GM23338 (cell line): ENCODE measurements at places on chromosomes 13 and 19.

DNA sequence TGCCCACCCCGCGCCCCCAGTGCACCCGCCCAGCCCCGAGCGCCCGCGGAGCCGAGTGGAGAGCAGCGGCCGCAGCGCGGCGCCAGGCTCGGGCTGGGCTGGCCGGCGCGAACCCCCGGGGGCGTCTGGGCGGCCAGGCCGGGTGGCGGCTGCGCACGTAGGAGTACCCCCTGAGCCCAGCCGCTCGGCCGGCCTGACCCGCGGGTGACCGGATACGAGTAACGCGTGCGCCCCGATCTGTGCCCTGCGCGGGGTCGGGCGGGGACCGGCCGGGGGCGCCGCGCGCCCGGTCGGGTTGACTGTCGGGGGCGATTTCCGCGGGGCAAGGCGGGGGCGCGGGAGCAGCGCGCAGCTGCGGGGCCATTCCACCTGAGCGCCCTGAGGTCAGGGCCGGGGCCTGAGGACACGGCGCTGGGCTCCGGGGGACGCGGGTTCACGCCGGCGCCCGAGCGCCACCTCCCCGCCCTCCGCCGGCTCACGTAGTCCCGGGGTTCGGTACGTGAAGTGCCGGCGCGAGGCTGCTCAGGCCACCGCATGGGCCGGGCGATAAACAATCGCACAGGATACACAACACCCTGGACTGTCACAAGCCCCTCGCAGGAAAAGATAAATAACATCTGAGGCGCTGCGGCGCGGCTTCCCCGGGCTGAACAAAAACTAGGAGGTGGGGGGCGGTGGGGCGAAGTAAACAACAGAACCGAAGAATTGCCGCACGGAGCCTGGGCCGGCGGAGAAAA is 37.6 kb upstream of the FLT1 start:
- DNase-seq = peak; percentile 72

- peak; percentile 78 for DNase-seq
These were observed 885 bp downstream of the TGFB1 start for GRCh38 chr19:41352609-41353465.

DNA sequence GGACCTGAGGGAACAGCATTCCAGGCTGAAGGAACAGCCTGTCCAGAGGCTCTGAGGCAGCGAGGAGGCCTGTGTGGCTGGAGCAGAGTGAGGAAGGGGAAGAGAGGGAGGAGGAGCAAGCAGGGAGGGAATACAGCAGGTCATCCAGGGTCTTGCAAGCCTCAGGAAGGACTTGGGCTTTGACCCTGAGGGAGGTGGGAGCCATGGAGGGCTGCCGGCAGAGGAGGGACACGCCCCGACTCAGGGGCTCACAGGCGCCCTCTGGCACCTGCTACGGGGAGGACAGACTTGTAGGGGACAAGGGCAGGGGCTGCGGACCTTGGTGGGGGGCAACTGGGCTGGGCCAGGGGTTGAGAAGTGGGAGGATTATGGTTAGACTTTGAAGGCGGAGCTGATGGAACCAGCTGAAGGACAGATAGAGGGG is 4.7 kb downstream of the TINCR start:
- DNase-seq = peak; percentile 68

GRCh38 chr13:33245505-33246158 is 39.9 kb downstream of the STARD13 start:
- DNase-seq = no peak

DNA sequence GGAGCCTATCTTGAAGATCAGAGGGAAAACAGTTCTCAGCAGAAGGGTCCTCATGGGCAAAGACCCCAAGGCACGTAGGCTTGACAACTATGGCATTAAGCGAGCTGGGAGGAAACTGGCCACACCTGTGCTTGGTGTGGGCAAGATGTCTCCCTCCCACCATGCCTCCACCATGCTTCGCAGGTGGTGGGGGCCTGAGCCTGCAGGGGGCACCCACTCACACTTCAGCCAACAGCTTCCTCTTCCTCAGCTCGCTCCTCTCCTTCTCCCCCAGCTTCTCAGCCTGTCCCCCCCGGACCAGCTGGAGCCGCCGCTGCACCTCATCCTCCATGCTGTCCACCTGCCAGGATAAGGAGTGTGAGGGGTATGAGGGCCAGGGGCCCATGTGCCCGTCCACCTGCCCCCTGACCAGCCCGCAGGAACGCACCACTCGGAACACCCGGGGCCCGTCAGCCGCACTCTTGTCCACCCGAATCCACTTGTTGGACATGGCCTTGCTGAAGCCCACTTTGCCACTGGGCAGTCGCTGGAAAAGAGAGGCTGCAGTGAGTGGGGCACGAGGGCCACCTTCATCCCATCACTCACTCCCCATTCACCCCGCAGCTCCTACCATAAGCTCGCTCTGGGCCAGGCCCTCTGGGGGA is 3.4 kb downstream of the FARSA start:
- no peak for DNase-seq

- DNase-seq = no peak
These were observed at the start of gene FCHO1 for GRCh38 chr19:17751103-17751911. FCHO1 (plus strand) TSS chr19:17751477; CDS start chr19:17755165, 3,688 bp downstream.

- DNase-seq = peak; percentile 83
These were observed 1.0 kb upstream of the ICAM5 start for GRCh38 chr19:10288662-10289166.

- DNase-seq = no peak
These were observed 60.3 kb downstream of the TNFRSF19 start for GRCh38 chr13:23630349-23631093.

DNA sequence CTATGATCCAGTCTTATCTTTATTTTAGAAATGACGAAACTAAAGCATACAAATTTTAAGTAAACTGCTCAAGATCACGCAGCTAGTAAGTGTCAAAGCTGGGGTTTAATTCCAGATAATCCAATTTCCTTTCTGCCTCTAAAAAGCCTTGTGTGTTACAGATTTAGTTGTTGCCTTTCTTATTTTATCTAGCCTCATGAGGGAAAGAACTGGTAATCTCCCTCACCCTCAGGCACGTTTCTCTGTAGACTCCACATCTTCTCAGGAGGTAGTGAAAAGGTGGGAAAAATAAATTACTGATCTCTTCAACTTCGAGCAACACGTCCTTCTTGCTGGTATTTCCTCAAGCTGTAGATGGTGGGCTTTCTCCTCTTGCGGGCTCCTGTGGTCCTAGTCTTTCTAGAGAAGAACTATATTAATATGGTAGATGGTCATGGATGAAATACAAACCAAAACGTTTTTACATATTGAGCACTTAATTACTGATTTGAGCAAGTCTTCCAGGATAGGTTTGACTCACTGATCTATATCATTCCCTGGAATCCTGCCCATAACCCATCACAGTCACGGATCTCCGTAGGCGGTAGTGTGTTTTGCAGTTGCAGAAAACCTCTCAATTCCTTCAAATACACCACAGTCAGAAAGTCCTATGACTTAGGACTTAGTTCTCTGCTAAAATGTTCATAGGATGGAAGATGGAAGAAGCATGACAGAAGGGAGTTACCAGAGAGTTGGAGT is 519.5 kb downstream of the DCT start:
- no peak for DNase-seq

GRCh38 chr13:45207319-45207718 is 6.5 kb upstream of the KCTD4 start:
- DNase-seq = no peak

DNA sequence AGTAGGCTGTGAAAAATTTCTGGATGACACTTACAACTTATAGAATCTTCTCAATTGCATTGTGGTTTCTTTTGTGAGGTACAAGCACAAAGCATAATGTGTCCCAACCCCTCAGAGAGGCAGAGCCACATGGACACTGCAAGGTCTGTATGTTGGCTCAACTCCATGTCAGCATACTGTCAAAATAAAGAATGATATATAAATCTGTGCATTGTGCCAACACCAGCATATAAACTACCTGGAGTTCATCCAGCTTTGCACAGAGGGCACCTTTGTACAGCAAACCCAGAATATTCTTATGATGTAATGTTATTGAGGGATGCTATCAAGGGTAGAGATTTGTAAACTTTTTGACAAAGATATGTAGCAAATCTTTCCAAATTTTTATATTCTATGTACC is 1065.8 kb upstream of the MIR17HG start:
- no peak for DNase-seq

DNA sequence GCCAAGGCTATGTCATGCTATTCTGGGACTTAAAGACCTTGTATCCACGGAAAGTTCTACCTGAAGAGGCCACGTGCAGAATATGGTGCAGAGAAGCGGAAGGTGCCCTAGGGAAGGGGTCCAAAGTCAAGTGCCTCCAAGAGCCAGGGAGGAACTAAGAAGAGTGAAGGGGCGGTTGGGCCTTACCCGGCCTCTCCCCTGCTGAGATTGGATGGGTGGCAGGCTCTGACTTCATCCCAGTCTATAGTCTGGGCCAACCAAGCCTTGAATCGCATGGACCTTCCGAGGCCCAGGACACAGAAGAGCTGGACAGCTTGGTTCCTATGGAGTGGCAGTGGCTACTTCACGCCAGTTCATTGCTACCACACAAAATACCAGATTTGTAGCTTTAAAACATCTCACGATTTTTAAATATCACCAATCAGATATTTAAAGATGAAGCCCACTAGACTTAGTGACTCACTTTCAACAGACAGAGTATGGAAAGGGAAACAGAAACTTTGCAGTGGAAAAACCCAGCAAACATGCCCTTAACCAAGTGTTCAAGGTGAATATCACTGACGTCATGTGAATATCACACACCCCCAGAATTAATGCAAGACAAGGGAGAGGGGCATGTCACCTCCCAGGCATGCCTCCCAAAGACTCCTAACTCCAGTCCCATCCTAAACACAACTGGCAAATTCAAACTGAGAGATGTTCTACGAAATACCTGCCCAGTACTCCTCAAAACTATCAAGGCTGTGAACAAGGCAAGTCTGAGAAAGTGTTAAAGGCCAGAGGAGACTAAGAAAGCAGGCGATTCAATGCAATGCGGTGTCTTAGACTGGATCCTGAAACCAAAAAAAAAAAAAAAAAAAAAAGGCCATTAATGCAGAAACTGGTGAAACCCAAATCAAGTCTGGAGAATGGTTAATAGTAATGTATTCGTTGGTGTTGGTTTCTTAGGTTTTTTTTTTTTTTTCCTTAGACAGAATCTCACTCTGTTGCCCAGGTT is 10.2 kb downstream of the C19orf12 start:
- DNase-seq = no peak

DNA sequence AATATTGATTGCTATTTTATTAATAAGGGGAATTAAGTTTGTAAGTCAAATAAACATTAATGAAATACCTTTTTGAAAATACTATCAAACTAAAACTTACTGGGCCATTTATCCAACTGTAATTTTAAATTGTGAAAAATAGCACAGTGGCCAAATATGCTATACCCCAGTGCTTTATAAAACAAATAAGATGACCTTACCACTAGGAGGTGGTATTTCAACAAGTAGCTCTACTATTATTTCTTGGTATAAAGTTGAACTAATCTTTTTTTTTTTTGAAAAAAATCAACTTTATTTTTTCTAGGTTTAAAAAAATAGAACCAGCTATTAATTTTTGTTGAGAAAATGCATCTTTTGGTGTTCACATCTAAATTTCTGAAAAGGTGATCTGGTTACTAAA is 14.7 kb downstream of the LACC1 start:
- peak; percentile 37 for DNase-seq

- DNase-seq = no peak
These were observed 1.8 kb downstream of the POSTN start for GRCh38 chr13:37596805-37597204.
